ENCODE measurements at places on chromosomes 7 and 10.

DNA sequence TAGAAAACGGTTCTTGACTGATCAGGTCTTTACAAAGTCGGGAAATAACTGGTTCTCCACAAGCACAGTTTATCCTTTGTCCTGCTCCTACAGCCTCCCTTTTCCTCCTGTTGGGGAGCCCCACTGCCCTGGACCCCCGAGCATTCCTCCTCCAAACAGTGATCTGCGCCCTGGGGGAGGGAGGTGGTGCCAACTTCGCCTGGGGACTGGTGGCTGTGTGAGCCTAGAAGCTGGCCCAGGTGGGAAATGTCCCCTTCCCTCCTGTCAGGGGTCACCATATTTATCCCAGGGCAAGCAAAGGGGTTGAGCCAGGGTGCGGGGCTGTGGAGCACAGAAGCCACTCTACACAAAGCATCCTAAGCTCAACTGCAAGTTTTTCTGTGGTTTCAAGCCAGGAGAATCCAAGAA, 5.2 kb downstream of the HMX3 start:
- DNase-seq: no peak

DNA sequence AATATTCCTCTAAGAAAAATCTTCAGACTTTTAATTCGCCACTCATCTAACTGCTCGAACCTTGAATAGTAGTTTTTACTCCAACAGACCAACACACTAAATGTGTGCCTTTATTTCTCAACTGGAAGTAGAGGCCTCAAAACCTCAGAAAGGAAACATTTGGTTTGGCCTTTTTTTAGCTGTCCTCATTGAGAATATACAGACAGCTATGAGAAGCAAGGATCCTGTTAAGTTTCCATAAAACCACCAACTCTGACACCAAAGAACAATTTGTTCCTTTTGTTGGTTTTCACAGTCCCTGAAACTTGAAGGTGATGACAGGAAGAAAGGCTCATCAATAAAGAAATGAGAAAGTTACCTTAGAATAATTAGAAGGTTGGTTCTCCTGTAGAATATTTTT, 199.2 kb upstream of the MEOX2 start:
- DNase-seq: no peak

DNA sequence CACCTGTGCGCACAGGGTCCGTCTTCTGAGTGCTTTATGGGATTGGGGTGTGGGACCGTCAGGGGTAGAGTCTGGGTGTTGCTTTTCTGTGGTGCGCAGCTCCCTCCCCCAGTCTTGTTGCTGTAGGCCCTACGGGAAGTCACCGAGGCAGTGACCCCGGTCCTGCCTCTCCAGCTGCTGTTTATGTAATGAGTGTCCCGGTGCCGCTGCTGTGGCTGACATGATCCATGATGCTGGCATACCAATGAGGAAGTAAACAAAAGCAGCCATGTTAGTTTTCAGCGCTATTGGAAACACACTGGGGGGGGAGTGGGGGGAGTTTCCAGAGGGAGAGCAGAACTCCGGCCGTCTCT, 1.1 kb downstream of the TRIM8 start:
- no peak for DNase-seq

DNA sequence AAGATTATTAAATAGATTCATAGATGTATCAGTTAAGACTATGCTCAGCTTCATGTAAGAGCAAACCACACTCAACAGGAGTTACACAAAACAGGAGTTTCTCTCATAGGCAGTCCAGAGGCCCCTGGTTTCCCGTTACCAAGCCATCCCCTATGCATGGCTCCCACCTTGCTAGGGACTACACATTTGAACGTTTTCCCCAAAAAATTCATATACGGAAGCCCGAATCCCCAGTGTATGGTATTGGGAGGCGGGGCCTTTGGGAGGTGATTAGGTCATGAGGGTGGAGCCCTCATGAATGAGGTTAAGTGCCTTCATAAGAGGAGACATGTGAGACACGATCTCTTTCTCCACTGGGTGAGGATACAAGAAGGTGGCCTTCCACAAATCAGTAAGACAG, 29.1 kb downstream of the RSU1 start:
- no peak for DNase-seq

DNA sequence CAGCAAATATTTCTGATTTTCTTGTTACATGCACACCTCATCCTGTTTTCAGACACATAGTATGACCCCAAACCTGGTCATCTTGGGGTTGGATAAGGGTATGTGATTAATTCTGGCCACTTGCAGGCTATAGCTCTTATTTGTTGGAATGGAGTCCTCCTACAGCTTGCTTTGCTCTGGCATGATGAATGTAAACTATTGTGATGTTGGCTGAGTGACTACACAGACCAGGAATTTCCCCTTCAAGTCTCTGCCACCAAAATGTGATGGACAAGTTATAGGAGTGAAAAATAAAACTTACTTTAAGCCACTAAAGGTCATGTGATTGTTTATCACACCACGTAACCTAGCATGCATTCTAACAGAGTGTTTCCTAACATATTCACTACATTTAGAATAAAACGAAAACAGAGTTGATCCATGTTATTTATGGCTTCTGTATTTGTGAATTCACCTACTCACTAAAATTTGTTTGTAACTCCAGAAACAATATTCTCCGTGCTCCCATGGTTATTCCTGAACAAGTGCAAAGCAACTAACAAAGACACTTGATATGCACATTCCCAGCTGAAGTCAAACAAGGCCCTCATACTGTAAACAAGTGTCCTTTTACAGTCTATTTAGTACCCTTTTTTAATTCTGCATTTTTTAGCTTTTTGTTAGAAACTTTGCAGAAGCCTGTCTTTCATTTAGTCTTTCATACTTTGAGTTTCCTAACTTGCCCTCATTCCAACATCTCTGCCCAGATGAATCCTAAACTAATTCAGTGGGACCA, 599.2 kb upstream of the PCDH15 start:
- peak; percentile 14 for DNase-seq

DNA sequence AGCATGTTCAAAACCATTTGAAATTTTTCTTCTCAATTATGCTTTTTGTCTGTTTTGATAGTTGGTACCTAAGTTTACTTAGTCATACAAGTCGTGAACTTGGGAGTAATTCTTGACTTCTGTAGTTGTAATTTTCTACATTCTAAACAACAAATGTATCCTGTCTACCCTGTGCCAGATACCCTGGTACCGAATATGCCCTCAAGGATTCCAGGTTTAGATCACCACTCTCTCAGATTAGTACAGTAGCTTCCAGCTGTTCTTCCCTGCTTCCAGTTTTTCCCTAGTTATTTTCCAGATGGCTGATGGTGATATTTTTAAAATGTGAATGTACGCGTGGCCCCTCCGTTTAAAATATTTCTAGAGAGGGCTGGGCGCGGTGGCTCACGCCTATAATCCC, 6.5 kb downstream of the STAM start:
- no peak for DNase-seq

- DNase-seq: no peak
These were observed 162.4 kb downstream of the NRF1 start for GRCh38 chr7:129773871-129774270.

GRCh38 chr7:90611115-90611514, 15.0 kb downstream of the CDK14 start:
- no peak for DNase-seq

- no peak for DNase-seq
These were observed 45.9 kb downstream of the COL1A2 start for GRCh38 chr7:94440451-94441039.

DNA sequence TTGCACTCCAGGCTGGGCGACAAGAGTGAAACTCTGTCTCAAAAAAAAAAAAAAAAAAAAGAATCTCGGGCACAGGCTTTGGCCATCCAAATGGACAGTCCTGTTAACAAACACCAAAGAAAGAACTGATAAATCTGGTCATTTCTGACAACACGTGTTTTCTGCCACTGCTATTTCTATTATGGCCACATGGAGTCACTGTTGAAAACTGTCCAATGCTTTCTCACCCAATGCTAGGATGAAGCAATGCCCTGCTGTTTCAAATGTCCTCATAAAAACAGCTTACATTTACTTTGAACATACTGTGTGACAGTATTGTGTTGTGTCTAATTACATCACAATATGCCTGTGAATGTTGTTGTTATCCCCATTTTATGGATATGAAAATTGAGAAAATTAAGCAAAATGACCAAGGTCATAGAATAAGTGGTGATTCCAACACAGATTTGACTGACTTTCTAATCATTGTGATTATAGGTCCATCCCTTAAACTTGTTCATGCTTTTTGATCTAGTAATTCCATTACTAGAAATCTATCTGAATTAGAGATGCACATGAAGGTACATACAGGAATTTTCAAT, 19.9 kb upstream of the MAP3K8 start:
- DNase-seq: no peak

- DNase-seq: no peak
These were observed 319.1 kb upstream of the NFE2L3 start for GRCh38 chr7:25832929-25833328.

GRCh38 chr7:80482950-80483349, 28.9 kb downstream of the GNAT3 start:
- DNase-seq: no peak

- peak; percentile 65 for DNase-seq
These were observed 533.1 kb downstream of the KCNMA1 start for GRCh38 chr10:77104459-77104980.

DNA sequence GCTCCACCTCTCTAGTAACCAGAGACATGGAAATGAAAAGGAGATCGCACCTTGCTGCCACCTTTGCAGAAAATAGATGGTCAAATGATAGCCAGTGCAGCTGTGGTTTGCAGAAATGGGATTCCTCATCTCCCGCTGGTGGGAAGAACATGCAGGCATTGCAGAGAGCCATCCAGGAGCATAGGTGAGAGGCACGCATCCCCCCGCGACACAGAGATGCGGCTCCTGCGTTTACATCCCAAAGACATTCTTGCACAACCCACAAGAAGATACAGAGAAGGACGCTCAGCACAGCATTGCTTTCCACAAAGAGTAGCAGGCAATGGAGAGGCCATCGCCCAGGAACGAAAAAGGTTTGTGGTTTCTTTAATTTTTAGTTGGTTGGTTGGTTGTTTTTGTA, 56.2 kb downstream of the OAT start:
- DNase-seq: no peak

DNA sequence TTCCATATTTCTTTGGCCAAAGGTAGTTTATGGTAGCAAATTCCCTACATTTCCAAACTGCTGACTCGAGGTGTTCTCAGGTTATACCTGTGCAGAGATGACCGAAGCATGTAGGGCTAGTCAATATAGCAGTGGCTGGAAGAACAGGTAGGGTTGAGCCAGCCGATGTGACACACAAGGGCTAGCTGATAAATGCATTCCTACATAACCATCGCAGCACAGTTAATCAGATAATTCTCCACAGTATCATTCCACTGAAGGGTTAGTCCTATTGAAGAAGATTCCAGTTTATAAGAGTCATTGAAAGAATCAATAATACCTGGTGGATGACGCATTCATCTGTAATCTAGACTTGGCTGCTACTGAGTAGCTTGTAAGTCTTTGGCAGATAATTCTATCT, 220.0 kb downstream of the KIF20B start:
- DNase-seq: peak; percentile 41

GRCh38 chr10:86393862-86394455, 27.4 kb upstream of the GRID1 start:
- DNase-seq: no peak

DNA sequence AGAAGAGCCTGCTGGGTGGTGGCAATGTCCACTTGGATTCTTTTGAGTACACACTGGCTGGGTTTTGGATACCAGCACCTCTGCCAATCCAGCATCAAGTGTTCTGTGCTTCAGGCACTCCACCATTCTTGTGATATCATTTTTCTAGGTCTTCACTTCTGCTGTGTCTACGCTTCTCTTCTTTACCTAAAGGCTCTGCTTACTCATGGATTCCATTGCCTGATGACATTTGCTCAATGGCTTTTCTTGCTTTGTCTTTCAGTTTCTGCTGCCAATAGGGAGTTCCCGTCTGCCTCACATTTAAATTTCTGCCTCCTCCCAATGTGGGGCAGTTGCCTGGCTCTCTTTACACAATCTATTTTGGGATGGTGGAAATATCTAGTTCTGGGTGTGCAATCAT, 12.7 kb upstream of the PAPSS2 start:
- no peak for DNase-seq

DNA sequence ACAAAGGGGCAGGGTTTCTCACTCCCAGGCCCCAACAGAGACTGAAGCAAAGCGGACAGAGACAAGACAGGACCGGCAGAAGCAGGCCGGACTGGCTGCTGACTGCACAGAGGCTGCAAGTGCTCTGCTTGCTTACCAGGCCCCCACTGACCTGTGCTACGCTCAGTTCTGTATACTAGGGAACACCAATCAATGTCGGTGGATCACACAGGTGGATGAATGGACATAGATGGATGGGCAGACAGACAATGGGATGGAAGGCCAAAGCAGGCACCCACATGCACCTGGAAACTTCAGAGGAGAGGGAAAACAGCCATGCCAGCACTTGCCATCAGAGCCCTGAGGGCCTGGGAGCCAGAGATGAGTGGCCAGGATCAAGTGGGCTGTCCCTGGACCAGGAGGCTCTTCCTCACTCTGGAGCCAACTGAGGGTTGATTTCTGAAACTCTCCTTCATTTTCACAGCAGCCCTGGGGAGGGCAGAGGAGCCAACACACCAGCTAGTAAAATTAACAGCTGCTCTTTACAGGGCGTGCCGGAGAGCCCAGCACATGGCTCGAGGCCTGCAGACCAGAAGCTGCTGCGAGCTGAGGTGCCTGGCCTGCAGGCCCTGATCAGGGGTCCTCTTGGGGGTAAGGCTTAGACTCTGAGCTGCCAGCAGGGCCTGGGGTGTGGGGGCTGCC, 243.6 kb downstream of the KCNMA1 start:
- no peak for DNase-seq

DNA sequence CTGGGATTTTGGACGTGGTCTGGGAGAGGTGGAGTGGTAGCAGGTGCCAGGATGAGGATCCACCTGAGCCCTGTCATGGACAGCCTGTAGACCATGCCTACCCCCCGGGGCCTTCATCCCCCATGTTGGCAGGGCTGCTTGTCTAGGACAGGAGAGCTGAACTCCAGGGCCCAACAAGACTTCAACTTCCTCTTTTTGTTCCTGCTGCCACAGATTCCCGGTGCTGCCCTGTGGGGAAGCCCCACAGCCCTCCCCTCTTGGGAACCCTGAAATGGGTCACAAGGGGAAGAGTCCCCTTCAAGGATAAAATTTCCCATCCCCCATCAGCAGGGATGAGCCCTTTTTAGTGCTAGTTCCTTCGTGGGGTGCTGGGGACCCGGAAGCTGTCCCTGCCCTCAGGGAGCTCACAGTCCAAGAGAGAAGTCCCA, 1.3 kb upstream of the CUEDC2 start:
- no peak for DNase-seq

- DNase-seq: peak; percentile 73
These were observed 489.4 kb downstream of the SEMA3D start for GRCh38 chr7:84697506-84697905.

GRCh38 chr7:157674715-157675426, 338.1 kb downstream of the DNAJB6 start:
- no peak for DNase-seq

- DNase-seq: no peak
These were observed 31.2 kb downstream of the DMBT1 start for GRCh38 chr10:122591736-122592135.

Measured in kidney epithelial cell (primary cell).